ENCODE measurements at places on chromosomes 1 and 21.

- no peak for DNase-seq
Observed at GRCh38 chr1:46372431-46372830, 21.7 kb upstream of the FAAH start.

- no peak for DNase-seq
Observed at GRCh38 chr1:209885403-209886218, 52.4 kb upstream of the SYT14 start.

GRCh38 chr1:194644528-194644927, 1458.1 kb upstream of the B3GALT2 start:
- DNase-seq = no peak

DNA sequence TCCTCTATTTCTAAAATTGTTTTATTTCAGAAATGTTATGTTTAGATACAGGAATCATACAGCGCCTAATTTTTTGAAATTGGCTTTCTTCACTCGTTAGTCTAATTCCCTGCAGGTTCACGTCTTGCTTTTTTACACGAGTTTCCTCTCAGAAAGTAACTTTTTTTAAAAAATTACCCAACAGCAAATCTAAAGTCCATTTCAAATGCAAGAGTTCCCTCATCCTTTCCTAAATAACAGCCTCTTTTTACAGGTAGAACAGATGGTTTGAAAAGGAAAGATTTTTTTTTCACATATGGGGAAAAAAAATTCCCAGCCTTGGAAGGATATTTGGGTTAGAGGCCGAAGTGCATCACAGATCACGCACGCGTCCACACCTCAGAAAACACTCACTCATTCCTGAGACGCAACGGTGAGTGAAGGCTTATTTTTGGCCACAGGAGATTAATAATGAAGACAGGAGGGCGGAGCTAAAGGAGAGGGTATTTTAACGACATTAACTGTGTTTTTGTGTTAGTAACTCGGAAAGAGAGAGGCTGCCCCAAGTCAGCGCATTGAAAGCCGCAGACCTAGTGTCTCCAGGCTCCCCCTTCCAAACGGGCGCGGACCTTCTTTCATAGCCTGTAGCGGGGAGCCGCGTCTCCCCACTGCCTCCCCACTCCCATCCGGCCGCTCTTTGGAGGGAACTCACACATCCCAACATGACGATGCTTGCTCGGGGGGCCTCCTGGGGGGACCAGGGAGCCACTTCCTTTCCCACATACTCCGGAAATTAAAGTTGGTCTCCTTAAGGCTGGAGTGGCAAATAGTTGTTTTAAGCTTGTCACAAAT, 969 bp upstream of the RIPK4 start:
- no peak for DNase-seq

GRCh38 chr21:35627462-35627861, 432.9 kb downstream of the SETD4 start:
- no peak for DNase-seq
